A549 treated with ZK216348 at 1 μM for 4 hours (cell line): ENCODE measurements at places on chromosomes 2 and 18. TPM values are rescaled to one million over a fixed set of nuclear protein-coding genes. Genes with fewer than 3 reads are reported as not detected.

ANKRD30BL gene
- total RNA-seq: not detected in 5 replicates

CFAP65 gene
- total RNA-seq: 0.11 to 0.23 TPM (median 0.18 TPM) in 5 replicates

TCF7L1 gene
- 6.4 to 11.3 TPM (median 9.9 TPM) in 5 replicates for total RNA-seq

LCLAT1 gene
- 10.0 to 18.6 TPM (median 16.6 TPM) in 5 replicates for total RNA-seq

MC5R gene
- total RNA-seq: not detected in 5 replicates
